CD8-positive, alpha-beta T cell (primary cell): ENCODE measurements at places on chromosomes 3 and 15.

- no peak for DNase-seq
Observed at GRCh38 chr3:165503825-165504224, 307.6 kb upstream of the SLITRK3 start.

DNA sequence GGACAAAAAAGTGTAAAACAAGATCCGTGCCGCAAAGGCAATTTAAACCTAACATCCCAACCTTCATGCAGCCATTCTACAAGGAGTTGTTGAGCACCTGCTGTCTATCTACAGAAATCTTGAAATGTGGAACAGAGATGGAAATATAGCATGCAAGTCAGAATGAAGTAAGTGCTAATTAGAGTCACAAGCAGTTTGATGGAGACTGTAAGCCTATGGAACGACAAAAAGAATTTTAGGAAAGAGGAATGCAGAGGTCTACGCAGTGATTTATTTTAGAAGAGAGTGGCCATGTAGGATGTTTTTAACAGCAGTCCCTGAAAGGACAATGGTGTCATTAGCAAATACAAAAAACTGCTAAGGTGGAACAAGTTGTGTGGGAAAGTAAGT lies 851 bp upstream of the DCBLD2 start:
- DNase-seq = no peak

DNA sequence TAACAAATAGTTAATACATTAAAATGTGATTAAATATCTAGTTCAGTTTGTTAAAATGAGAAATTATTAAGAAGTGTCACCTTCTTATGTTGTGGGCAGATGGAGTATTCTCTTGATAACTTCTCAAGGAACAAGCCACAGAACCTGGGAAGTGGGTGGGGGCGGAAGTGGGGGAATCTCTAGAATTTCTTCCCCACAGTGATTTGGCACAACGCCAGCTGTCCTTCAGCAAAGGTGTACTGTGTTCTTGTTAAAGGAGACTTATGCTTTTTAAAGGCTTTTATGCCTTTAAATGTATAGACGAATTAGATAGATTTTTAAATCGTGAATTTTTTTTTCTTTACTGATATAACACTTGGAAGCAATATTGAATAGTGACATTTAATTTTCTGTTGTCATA lies 42.4 kb downstream of the SEC22A start:
- no peak for DNase-seq

DNA sequence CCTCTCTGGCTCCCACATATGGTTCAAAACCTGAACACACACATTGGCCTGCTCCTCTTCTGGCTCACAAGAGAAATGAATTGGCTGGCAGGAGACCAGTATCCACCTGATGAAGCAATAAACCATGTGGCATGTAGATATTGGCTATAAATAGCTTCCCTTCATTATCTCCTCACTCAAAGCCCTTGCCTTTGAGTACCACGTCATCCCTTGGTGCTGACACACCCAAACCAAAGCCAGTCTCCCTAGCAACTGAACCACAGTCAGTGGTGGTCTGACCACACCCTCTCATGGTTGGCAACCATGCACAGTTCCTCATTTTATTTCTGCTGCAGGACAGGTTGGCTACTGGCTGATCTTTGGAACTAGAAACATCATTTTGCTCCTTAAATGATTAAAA lies 98.8 kb downstream of the ZNF621 start:
- DNase-seq = peak; percentile 14

- DNase-seq = no peak
Observed at GRCh38 chr3:38587548-38588131, 61.8 kb downstream of the SCN5A start.

DNA sequence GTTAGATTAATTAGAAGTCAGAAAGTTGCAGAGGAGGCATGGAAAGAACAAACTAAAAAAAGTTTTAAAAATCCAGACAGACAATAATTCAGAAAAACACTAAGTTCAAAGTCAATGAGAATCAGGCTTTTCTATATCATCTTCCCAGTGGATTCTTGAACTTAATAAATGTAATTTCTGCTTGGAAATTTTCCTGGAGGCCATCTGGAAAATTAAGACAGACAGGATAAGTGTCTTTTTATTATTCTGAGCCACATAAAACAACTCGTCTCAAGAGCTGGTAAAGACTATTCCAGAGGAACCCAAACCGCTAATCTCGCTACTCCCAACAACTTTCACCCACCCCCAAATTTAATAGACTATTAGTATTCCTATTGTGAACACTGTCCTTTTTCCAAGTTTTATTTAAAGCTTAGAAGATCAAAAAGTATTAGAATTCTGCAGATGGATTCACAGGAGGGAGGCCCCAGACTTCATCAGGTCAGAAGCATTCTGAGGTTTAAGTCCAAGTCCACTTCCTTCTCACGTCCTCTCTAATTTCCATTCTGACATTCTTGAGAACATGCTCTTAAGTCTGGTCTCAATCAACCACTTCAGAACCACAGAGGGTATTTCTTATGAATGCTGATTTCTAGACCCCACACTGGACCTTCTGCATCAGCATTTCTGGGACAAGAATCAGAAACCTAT lies 61.3 kb downstream of the ERC2 start:
- DNase-seq = no peak

DNA sequence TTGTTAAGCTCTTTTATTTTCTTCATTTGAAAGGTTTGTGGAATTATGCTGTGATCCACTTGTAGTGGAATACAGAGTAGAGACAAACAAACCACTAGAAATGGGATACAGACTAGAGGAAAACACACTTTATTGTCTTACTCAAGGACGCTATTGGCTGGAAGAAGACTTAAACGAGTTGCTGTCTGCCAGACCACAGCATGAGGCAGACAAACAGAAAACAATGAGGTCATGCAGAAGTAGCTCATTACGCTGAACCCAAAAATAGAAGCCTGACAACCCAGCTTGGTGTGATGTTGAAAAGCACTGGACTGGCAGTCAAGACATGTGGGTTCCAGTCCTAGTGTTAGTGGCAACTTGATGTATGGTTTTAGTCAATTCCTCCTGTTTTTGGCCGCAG lies 62.4 kb upstream of the P3H2 start:
- no peak for DNase-seq

DNA sequence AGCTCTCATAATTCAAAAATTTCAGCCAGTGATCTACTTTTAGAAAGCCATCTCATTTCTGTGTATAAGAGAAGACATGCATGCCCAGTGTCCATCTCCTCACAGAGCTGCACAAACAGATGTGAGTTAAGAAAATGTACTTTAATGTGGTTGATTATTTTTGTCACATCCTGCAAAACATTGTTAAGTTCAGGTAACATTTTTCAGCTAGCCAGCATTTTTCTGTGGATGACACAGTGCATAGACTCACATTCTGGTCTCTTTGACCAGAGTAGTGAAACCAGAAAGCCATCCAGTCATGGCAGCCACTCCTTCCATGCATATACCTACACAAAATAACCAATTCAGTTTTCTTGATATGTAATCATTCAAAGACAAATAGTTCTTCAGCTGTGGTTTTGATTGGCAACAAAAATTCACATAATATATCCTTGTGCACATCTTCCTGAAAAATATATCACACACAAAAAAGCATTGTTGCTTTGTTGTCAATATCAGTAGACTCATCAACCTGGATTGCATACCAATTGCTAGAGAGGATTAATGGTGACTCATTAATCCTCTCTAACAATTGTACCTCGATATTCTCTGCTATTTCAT lies 2.1 kb upstream of the PLSCR1 start:
- no peak for DNase-seq

DNA sequence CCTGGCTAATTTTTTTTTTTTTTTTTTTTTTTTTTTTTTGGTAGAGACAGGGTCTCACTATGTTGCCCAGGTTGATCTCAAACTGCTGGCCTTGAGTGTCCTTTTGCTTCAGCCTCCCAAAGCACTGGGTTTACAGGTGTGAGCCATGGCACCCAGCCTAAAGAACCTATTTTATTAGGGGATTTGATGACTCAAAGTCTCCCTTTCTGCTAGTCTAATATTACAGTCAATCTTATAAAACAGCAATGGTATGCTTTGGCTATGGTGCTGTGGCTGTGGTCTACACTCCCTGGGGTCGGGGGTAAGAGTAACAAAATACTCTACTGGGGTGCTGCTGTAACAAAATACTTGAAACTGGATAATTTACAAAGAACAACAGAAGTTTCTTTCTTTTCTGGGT lies 44.8 kb downstream of the ZNF589 start:
- DNase-seq = no peak

- no peak for DNase-seq
Observed at GRCh38 chr15:69450968-69451695, 1.5 kb upstream of the RPLP1 start.

DNA sequence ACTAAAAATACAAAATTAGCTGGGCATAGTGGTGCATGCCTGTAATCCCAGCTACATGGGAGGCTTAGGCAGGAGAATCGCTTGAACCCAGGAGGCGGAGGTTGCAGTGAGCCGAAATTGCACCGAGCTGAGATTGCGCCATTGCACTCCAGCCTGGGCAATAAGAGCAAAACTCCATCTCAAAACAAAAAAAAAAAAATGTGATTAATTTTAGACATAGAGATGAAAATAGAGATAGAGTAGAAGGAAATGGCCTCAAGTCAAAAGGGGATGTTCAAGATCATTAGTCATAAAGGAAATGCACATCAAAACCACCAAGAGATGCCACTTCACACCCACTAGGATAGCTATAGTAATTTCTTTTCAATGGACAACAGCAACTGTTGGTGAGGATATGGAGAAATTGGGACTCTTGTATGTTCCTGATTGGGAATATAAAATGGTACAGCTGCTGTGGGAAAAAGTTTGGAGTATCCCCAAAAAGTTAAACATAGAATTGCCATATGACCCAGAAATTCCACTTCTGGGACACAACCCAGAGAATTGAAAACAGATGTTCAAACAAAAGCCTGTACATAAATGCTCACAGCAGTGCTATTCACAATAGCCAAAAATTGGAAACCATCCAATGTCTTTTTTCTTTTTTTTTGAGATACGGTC lies 55.4 kb downstream of the ABHD2 start:
- DNase-seq = peak; percentile 44

GRCh38 chr3:193605876-193606275 lies 12.9 kb downstream of the OPA1 start:
- DNase-seq = peak; percentile 25

DNA sequence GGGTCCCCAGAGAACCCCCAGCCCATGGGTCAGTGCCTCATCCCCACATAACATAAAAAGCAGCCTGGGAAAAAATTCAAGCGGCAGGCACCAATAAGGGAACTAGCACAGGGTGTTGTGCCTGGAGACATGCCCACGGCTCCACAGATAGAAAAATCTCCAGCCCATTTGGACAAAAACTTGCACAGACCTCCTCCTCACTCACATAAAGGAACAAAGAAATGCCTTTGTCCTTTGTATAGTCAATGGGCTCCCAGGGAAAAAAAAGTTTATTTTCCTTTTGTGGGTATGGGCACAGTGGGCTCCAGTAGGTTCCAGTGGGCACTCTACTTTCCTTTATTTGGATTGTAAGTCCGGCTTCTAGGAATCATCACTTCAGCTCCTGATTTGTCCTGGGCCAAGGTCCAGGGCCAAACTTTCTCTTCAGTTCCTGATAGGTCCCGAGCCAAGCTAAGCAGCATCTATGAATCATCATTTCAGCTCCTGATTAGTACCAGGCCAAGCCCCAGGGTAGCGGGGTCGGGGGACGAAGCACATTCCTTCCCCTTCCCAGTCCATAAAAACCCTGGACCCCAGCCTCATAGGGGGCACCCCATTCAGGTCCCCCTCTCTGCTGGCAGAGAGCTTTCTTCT lies 1.6 kb upstream of the DNAH12 start:
- DNase-seq = no peak

DNA sequence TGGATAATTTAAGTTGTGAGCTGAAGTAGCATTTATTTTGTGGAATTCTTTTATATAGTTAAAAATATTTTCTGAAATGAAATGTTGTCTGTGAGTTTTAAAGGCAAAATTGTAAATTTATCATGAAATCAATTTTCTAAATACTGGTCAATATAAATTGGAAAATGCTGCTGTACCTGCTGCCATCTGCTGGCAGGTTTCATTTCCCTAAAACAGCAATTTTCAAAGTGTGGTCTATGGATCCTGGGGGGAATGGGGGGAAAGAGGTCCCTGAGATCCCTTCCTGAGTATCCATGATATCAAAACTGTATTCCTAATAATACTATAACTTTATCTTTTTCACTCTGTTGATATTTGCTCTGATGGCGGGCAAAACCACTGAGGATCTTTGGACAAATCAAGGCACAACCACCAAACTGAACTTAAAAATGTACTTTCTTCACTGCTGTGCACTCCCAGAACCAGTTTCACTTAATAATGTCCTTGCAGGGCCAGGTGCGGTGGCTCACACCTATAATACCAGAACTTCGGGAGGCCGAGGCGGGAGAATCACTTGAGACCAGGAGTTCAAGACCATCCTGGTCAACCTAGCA lies 17.2 kb upstream of the CCR4 start:
- peak; percentile 39 for DNase-seq

GRCh38 chr15:96130734-96131133 lies 199.8 kb upstream of the NR2F2 start:
- DNase-seq = no peak

- no peak for DNase-seq
Observed at GRCh38 chr15:49200347-49200746, 30.3 kb downstream of the GALK2 start.

GRCh38 chr3:28690176-28690575 lies 341.6 kb upstream of the AZI2 start:
- DNase-seq = no peak

DNA sequence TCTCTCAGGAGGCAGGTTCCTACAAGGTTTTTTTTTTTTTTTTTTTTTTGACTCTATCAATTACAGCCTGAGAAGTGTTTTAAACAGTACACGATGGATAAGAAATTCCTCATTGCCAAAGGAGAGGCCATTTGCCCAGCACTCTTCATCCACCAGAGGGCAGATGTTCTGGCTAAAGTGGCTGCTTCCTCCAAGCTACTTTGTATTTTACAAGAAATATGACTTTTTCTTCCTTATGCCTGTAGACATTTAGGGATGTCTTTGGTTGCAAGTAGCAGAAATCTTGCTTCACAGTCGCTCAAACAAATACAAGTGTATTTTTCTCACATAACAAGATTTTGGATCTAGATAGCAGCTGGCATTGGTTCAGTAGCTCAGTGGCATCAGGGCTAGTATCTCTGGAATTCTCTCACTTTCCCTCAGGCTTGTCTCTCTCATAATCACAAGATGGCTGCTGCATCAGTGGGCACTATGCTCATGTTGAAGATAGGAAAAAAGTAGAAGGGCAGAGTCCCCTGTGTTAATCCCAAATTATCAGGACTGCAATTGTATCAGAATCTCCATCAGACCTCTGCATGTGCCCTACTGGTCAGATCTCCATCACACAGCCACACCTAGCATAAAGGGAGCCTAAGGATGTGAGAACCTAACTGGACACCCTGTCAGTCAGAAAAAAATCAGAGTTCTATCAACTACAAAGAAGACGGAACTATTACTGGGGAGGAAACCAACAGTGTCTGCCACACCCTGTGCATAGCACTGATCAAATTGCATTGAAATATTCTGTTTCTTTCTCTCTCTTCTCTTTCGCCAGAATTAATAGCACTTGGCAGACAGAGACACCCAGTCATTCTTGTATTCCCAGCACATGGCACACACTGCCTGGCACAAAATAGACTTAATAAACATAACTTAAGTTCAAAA lies 138.9 kb upstream of the COL8A1 start:
- DNase-seq = no peak

DNA sequence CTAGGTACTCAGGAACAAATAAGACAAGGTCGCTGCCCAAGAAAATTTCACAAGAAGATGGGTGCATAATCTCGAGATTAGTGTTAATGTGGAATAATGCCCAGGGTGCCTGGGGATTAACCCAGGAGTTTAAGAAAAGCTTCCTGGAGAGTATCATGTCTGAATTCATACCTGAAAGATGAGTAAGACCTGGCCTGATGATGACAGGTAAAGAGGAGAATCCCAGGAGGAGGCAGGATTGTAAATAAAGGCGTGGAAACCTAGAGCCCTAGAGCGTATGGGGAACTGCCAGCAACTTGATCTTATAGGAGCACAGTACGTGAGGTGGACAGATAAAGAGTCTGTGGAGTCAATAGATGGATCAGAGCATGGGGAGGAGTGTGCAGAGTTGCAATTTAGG lies 43.0 kb downstream of the ARRDC4 start:
- no peak for DNase-seq
